ENCODE measurements at places on chromosomes 12 and 14. TPM values are rescaled to one million over a fixed set of nuclear protein-coding genes. Genes with fewer than 3 reads are reported as not detected.

DNA sequence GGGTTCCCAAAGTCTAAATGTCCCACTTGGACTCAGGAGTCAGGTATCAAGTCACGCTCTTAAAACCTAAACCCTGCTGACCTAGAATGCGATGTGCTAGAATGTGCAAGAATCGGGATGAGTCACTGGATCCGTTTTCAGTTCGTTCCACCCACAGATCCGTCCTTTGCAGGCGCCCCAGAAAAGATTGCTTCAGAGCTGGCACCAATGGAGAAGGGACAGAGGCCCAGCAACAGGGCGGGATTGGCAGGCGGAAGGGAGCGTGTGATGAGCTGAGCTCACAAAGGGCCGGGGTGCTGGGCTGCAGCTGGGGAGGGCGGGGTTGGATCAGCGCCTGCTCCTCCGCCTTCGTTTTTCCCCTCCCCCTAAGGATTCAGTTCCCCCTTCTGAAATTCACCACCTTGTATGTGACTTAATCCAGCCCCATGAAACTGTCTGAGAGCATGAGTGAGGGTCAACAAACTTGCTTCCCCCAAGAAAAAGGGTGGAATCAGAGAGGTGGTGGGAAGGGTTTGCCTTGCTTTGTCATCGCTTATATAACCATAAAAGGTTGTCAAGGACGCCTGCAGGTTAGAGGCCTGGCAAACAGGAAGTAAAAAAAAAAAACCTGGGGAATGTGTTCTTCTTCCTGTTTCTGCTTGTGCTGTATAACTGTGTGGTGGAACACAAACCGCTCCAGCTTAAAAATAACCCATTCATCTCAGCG lies 2.8 kb upstream of the UBC start:
- peak; percentile 99 for DNase-seq

DNA sequence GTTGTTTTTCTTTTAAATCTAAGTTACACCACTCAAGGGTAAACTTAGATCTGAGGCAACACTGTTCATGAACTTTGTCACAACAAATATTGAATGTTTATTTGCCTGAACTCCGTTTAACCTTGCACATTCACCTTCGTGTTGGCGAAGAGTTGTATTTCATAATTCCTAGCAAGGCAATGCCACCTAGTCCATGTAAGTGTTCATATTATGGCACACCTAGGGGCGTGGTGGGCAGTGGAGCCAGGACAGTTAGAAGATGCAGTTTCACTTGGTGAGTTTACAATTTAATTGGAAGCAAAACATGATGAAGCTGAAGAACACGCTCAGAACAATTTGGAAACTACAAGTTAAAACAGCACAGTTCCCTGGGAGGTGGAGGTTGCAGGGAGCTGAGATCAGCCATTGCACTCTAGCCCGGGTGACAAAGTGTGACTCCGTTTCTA lies 30.4 kb upstream of the GNPNAT1 start:
- DNase-seq: no peak

Gene NPAS3
- not detected for total RNA-seq

DNA sequence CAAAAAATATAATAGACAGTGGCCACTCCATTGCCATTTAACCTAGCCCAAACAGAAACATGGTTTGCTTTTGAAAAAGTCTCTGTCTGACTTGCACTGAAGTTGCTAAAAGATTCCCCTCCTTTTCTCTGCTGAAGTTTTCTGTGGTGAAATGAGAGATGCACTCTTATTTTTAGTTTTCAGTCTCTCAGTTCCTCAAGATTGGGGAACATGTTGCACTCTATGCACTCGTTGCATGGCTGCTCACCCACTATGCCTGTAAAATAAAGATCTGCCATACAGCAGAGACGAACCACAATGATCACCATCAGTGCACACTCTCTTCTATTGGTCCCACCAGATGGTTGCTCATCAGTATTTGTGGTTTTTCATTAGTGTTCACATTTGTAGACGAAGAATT lies 13.1 kb upstream of the DAAM1 start:
- DNase-seq: no peak

Data from Caco-2 (cell line).